ENCODE measurements at places on chromosomes 16 and 17. TPM values are rescaled to one million over a fixed set of nuclear protein-coding genes. Genes with fewer than 3 reads are reported as not detected.

- DNase-seq = no peak
Observed at GRCh38 chr16:70158261-70158939, 15.2 kb upstream of the CLEC18C start.

The ACSM3 gene
- total RNA-seq = 67.1 TPM

DNA sequence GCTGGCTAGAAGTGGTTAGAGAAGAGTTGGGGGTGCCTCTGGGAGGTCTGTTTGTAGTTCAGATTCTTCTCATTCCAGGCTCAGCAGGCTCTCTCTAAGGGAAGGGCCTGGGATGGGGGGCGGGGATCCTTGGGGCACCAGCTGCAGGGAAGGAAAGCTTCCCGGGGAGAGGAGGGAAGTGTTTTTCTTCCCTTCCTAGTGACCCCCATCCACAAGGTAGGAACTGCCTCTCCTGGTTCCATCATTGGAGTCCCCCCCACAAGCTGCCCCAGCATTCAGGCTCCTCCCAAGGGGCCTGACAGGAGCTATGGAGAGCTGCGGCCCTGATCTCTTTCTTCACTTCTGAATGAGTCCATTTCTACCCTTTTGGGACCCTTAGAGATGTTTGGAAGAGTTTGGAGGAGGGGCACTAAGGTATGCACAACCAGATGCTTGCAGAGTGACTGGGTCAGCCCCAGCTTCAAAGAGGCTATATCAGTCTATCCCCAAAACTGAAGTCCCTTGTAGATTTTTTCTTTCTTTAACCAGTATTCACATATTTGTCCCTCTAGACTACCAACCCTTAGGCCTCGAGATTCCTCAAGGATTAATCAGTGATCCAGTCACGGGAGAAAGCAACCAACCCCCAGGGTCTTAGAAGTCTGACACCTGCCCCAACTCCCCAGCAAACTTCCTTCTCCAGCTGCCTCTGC lies 13.9 kb upstream of the FZD2 start:
- no peak for DNase-seq

DNA sequence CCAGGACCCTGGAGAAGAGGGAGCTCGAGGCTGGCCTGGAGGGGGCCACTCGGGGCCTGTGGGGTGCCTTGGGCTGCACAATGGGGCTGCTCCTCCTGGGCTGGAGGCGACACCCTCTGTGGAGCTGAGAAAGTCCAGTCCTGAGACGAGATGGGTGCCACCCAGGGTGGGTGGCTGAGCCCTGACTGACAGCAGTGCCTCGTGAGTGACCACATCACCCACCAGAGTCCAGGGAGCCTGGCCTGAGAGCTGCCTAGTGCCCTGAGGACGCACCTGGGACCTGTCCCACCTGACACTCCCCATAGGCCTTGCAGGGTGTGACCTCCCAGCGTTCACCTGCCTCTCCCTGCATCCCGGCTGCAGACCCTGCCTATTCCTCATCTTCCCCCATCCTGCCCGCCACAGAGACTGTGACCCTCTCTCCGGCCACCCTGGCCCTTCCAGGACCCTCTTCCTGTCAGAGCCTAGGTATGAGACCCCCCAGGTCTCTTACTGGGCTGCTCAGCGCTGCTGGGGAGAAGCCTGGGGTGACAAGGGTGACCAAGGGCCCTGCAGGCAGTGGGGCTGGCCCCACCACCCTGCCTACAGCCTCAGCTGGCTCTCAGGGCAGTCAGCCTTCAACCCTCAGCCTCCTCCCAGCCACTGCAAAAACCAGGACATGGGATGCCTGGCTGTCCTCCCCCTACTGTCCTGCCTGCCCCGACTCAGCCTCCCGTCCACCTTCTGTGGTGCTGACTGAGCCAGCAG lies 41.2 kb downstream of the TNFRSF13B start:
- DNase-seq = no peak

- DNase-seq = no peak
Observed at GRCh38 chr17:50634224-50634914, at the start of gene ABCC3. ABCC3 (plus strand) TSS chr17:50634881; CDS start chr17:50634937, 56 bp downstream.

The ESRP2 gene
- total RNA-seq = 0.27 TPM

The TBC1D28 gene
- total RNA-seq = under 0.01 TPM

DNA sequence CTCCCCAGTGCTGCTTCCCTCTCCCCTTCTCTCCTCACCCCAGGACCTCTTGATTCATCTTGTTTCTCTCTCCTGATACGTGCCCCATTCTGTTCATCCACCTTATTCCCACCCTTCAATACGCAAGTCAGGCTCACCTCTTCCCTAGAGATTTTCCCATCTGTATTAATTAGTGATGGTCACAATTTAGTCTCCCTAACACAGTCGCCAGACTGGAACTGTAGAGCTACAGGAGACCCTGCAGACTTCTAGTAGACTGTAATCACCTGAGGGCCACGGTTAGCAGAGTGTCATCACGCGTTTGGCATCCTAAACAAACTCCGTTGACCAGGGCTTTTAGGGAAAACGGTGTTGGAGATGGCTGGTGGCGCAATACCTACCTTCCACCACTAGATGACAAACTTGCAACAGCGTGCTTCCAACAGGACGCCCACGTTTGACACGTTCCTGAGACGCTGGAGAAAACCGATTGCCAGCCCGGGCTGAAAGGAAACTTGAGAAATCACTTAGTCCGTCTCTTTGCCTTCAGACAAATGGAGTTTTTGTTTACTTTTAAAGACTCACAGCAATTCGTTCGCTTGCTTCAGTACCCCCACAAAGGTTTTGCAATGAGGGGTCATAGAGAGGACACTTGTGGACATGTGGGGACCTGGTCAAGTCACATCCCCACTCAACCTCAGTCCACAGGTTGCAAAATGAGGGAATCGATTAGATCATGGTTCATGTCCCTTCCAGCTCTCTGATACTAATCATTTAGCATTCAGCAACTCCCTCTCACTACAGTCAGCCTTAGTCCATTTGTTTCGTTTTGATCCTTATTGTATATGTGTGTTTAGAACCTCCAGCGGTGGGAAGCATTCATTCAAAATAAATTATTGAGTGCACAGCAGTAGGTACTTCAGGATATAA lies 20.6 kb downstream of the MYL4 start:
- peak; percentile 81 for DNase-seq

GRCh38 chr17:4574448-4575045 lies 9.8 kb upstream of the SMTNL2 start:
- DNase-seq = no peak

The ADGRG3 gene
- 2.7 TPM for total RNA-seq

The IL17C gene
- under 0.01 TPM for total RNA-seq

The USP32 gene
- total RNA-seq = 28.5 TPM

The P4HB gene
- total RNA-seq = 277 TPM

The FAM20A gene
- total RNA-seq = 0.27 TPM

The ACAP1 gene
- total RNA-seq = 109 TPM

The SLC39A11 gene
- 26.4 TPM for total RNA-seq

DNA sequence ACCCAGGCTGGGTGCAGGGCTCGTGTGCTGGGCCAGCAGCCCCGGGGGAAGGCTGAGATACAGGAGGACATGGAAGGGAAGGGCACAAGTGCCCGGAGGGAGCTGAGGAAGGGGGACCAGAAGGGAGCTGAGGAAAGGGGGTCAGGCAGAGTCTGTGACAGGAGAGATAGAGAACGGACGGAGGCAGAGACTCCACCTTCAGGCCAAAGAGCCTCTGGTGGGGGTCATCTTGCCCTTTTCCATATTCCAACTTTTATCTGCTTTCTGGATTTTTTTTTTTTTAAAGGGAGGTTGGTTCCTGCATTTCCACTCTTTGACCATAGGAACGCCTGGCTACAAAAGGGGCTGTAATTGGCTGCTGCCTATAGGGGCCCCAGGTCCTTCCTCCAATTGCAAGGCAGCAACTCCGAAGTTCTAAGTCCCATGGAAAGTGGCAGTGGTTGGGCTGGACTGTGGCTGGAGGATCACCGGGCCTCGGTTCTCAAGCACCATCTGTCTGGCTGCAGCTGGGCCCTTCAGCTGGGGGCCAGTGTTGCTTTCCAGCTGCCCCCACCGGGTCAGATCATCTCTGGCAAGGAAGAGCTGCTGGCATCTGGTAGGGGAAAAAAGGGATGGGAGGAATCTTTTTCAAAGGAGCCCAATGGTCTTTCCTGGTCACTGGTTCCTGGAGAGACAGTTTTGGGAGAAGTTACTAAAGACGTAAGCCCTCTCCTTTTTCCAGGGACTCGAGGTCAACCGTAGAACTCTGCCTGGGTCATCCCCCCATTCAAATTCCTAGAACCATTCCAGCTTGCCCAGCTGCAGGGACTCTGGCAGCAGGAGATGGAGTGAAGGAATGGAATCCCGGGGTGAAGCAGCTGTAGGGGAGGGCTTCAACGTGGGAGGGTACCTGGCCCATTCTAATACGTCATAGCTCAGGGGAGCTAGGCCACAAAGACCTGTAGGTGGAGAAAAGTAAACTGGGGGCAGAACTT lies 13.1 kb upstream of the MRPS23 start:
- no peak for DNase-seq

The MSRB1 gene
- total RNA-seq = 40.1 TPM

The WFIKKN2 gene
- under 0.01 TPM for total RNA-seq

The PKMYT1 gene
- 7.3 TPM for total RNA-seq

- no peak for DNase-seq
Observed at GRCh38 chr16:6143020-6143419, 1045.4 kb upstream of the EEF2KMT start.

- DNase-seq = no peak
Observed at GRCh38 chr16:85006639-85007038, 4.7 kb downstream of the ZDHHC7 start.

GRCh38 chr17:36671144-36671543 lies 69.8 kb downstream of the MRM1 start:
- DNase-seq = no peak

The HSD3B7 gene
- 19.9 TPM for total RNA-seq

The TNFRSF13B gene
- total RNA-seq = 0.27 TPM

The TBC1D26 gene
- not detected for total RNA-seq

The CCL8 gene
- not detected for total RNA-seq

DNA sequence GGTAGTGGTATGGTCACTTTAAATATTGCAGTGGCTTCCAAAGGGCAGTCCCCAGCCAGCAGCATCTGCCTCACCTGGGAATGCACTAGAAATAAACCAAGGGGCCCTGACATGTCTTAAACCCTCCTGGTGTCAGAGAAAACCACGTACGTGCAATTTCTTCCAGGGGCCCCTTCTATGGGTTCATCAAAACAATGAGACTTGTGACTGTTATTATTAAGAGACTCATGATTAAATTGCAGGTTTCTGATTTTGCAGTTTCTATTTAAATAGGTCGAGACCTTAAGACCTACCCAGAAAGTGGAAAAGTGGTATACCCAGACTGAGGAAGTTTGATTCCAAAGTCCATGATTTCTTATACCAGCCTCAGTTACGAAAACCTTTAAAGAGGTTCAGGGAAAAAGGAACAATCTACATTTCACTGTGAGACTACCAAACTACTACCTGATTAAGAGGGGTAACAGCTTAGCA lies 746 bp upstream of the POLG2 start:
- DNase-seq = no peak

- no peak for DNase-seq
Observed at GRCh38 chr17:62562656-62563055, 64.8 kb upstream of the MRC2 start.

- DNase-seq = no peak
Observed at GRCh38 chr17:4858882-4859260, 25.7 kb downstream of the MINK1 start.

The ZNF469 gene
- total RNA-seq = 2.2 TPM

DNA sequence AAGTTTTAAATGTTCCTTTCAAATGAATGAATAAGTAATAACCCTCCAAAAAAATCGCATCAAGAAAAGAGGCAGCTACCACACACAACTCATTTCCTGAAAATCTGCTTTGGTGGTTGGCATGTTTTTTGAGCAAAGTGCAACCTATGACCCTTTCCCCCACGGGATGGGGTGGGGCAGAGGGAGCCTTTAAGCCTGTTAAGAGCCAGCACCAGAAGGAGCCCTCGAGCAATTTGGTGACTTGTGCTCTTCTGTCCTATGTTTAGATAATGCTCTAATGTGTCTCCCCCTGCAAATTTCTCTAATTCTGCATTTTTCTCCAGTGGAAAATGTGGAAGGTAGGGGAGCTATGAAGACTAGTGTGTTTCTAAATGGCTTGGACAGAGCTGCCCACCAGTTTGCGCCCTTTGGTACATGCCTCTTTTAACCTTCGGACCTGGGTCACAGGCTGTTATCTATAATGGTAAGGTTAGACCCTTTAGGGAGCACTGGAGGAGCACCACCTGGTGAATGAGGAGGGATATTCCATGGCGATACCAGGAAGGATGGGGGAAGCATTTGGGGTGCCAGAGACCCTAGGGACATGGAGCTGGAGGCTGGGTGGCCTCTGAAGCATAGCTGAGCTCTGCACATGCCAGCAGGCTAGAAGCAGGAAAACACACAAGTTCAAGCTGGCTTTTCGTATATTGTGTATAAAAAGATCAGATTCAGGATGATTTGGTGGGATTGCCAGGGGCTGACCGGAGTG lies 1.6 kb downstream of the PYCARD start:
- DNase-seq = peak; percentile 84

The TNP2 gene
- total RNA-seq = not detected

The KRTAP3-2 gene
- total RNA-seq = not detected

- DNase-seq = no peak
Observed at GRCh38 chr17:77446940-77447634, 306.3 kb downstream of the SEC14L1 start.

The SPNS2 gene
- 101 TPM for total RNA-seq

The HBA2 gene
- 169 TPM for total RNA-seq

The CACNG1 gene
- total RNA-seq = not detected

DNA sequence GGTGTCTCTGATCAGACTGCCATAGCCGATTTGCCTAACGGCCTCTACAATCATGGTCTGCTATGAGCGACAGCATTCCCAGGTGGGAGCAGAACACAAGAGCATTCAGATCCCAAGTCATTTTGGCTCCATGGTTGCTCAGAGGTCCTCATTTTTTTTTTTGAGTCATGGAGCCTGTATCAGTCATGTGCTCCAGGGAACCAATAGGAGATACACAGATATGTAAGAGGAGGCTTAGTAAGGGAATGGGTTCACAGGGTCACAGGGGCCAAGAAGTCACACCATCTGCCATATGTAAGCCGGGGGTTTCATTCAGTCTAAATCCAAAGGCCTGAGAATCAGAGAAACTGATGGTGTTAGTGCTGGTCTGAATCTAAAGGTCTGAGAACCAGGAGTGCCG lies 36.8 kb downstream of the CPPED1 start:
- no peak for DNase-seq

GRCh38 chr16:66131156-66131807 lies 235.2 kb upstream of the CDH5 start:
- no peak for DNase-seq

The ENKD1 gene
- 20.7 TPM for total RNA-seq

The C17orf78 gene
- not detected for total RNA-seq

The ZNF821 gene
- total RNA-seq = 10.2 TPM

The NPIPB8 gene
- not detected for total RNA-seq
